ENCODE measurements at places on chromosomes 2 and 18. TPM values are rescaled to one million over a fixed set of nuclear protein-coding genes. Genes with fewer than 3 reads are reported as not detected.

SLC35G4 gene
- not detected for total RNA-seq

SLC9A4 gene
- total RNA-seq = 0.11 TPM

GRCh38 chr2:1881502-1881901 lies 137.2 kb upstream of the PXDN start:
- no peaks in the 10 kb centered on the region for H3K27me3 ChIP-seq
- DNase-seq = no peak
- H3K4me1 ChIP-seq = peaks cover 6% of the 10 kb centered on the region
- H3K27ac ChIP-seq = no peak overlapping the region
- no peaks in the 10 kb centered on the region for H3K36me3 ChIP-seq

- no peak for DNase-seq
- H3K27ac ChIP-seq = no peak overlapping the region
- H3K27me3 ChIP-seq = no peaks in the 10 kb centered on the region
- H3K4me1 ChIP-seq = peaks cover 54% of the 10 kb centered on the region
- H3K36me3 ChIP-seq = no peaks in the 10 kb centered on the region
Measured at GRCh38 chr18:3265564-3266033, 3.7 kb downstream of the MYL12B start.

GRCh38 chr18:6397931-6398566 lies 16.7 kb downstream of the L3MBTL4 start:
- H3K4me3 ChIP-seq = no peak overlapping the region
- H3K4me1 ChIP-seq = no peaks in the 10 kb centered on the region
- no peak for DNase-seq
- no peaks in the 10 kb centered on the region for H3K36me3 ChIP-seq

Data from WTC11 (cell line).